ENCODE measurements at places on chromosomes 3 and 15.

- no peak for DNase-seq
Measured at GRCh38 chr3:35814531-35814930, 175.2 kb downstream of the ARPP21 start.

DNA sequence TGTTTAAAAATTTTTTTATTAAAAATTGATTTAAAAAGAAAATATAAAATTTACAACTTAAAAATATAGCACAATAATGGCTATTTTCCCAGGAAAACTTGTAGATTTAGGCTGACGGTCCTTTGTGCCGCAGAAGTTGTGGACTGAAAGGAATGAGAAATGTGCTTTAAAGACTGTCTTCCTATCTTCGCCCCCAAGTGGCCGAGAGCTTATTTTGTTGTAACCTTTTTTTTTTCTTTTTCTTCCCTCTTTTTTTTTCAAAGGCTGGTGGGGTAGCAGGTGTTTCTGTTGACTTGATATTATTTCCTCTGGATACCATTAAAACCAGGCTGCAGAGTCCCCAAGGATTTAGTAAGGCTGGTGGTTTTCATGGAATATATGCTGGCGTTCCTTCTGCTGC, 15.5 kb downstream of the SLC25A26 start:
- DNase-seq: no peak

- no peak for DNase-seq
Measured at GRCh38 chr15:27638958-27639357, 460.2 kb downstream of the OCA2 start.

- DNase-seq: no peak
Measured at GRCh38 chr15:39362821-39363561, 217.9 kb upstream of the THBS1 start.

GRCh38 chr3:168040607-168041208, 55.0 kb downstream of the GOLIM4 start:
- DNase-seq: no peak

- no peak for DNase-seq
Measured at GRCh38 chr3:37625690-37626360, 235.9 kb upstream of the CTDSPL start.

Data from NCI-H2081 treated with DMSO at 0.1 percent for 48 hours (cell line).